ENCODE measurements at places on chromosomes 3 and 15.

GRCh38 chr15:63401714-63402497 lies 20.3 kb upstream of the CA12 start:
- DNase-seq: no peak

DNA sequence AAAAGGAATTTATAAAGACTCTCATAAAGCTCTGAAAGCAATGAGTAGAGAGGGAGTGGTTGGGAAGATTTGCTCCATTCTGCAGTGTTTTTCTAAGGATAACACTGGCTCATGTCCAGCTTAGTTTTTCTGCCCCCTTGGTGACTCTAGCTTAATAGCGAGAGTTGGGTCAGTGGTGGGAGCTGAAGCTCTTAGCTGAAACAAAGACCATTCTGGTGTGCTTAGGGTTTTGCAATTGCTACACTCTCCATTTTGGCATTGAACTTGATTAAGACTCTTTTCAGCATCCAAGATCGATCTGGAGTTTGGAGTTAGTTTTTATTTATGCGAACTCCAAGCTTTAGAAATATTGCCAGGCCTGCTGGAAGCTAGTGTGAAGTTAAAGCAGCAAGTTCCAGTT lies 98.0 kb downstream of the ATG7 start:
- no peak for DNase-seq

- DNase-seq: no peak
Measured at GRCh38 chr3:55894605-55895004, 407.5 kb upstream of the WNT5A start.

DNA sequence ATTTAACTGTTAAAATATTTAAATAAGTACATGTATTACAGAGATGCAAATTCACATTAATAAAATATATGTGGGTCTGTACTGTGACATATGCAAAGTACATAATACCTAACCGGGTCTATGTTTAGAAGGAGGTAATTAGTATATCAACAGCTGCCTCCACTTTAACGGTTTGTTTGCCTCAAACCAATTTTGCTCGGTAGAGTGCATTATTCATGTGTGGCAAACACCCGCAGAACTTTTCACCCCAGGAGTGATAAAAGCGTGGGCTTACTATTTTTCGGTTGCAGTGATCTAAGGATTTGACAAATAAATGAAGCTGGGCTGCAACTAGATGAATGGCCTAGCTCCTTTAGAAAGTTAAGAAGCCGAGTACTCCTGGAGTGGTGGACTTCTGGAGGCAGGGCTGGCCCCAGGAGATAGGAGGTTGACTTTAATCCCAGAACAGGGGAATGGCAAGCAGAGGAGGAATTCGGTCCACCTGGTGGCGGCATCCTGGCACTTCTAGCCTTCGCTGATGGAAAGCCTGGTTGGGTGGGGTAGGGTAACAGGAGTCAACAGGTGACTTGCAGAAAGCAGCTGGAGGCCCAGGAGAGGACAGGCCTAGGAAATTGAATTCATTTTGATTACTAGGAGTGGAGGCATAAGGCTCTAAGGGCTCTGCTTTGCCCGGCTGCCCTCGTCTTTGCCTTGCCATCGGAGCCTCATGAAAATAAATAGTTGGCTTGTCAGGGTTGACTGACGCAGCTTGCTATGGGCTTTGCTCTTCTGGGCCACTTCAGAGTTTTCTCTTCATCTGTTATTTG lies 2.4 kb downstream of the SLCO3A1 start:
- no peak for DNase-seq

DNA sequence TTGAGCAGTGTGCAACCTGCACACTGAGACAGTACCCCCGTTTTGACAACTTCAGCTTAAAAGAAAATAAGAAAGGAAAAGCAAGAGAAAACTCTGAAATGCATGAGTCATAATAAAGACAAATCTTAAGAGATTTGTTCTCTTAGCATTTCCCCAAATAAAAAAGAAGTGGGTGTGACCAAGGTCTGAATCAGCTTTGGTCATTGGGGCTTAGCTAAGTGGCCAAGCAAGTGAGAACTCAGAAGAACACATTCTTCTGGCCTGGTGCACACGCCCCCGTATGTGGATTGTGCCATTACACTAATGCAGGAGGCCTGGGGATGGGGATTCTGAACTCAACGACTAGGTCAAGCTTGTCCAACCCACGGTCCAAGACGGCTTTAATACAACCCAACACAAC lies 56.9 kb upstream of the PDZRN3 start:
- DNase-seq: no peak

DNA sequence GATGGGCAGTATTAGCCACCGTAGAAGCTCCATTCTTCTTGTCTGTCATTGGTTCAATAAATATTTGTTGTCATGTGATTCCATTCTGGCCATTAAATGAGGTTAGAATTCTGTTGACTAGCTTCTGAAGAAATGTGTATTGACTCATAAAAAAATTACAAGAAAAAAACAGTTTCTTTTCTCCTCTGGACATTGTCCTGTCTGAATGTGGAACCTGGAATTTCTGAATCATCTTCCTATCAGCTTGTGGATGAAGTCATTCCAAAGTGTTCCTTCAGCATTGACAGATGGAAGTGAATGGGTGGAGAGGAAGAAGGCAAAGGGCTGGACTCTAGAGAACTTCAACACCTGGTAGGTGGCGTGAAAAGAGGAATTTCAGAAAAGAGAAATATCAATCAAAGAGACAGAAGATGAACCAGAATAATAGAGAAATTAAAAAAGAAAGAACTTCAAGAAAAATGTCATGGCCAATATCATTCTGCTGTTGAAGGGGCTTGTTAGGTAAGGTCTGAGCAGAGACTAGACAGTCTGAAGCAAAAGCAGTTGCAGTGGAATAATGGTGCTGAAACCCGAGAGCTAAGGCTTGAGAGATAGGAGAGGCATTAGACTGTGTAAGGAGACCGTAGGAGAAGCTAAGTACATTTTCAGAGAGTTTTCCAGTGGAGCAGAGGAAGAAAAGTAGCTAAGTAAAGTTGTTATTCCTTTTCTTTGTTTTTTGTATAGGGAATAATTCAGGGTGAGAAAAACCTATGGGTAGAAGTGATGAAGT lies 806.6 kb downstream of the SQOR start:
- DNase-seq: no peak

- no peak for DNase-seq
Measured at GRCh38 chr15:64915518-64916227, 4.0 kb downstream of the ANKDD1A start.

DNA sequence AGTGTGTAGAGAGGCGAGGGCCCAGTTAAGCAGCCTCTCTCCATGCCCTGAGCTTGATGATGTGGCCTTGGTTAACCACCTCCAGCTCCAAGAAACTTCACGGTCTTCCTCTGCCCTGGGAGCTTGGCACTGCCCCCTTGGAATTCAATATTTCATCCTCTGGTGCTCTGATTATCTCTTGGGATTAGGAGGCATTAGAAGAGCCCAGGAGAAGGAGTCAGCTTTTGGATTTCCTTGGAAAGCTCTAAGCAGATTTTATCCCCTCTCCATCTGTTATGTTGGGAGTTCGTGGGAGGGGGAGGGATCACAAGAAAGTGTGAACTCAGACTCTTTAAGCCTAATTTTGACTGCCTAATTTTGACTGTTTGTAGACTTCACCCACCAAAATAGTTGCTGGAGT lies 132.7 kb upstream of the AGBL1 start:
- no peak for DNase-seq

DNA sequence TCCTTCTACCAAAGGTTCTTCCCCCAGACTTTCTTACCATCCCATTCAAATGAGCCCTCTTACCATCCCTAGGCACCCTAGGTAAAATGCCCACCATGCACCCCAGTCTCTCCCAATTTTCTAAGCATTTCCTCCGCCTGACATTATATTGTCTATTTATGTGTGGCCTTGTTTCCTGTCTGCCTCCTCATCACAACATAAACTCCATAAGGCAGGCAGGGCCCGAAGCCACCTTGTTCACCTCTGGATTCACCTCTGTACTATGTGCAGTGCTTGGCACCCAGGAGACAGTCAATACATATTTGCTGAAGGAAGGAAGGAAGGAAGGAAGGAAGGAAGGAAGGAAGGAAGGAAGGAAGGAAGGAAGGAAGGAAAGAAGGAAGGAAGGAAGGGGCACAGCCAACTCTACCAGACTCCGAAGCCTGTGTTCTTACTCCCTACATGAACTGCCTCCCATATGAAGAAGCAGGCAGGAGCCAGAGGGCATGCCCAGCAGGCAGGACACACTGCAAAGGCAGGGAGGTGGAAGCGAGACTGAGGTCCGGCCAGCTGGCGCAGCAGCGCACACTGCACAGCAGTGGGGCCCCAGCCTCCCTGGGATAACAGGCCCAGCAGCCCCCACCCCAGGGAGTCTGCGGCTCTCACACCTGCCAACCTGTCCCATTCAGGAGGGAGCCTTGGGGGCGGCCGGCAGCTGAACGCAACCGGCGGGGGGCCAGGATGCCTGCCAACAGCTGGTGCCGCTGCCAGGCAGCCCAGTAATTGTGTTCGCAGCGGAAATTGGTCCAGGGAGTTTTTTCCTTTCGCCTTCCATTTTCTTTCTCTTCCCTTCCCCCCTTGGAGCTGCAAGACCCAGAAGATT lies 106.0 kb upstream of the LINGO1 start:
- DNase-seq: no peak

DNA sequence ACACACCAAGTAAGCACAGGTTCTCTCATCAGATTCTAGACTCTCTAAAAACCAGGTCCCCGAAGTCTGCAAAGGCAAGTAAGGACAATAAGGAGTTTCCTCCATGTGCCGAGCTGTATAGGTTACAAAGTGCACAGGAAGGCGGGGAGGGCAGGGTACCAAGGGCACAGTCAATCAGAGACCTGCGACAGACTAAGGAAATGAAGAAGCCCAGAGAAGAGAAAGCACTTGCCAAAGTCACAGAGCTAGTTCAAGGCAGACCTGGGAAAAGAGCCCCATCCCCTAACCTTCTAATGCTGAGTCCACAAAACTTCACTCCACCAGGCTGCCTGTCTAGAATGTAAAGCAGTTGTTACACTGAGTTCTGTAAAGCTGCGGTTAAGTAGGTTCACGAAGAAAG lies 1.7 kb downstream of the SEC13 start:
- DNase-seq: no peak

GRCh38 chr3:137987723-137988122 lies 22.2 kb upstream of the CLDN18 start:
- DNase-seq: no peak

- DNase-seq: no peak
Measured at GRCh38 chr3:104856741-104857140, 510.0 kb upstream of the ALCAM start.

DNA sequence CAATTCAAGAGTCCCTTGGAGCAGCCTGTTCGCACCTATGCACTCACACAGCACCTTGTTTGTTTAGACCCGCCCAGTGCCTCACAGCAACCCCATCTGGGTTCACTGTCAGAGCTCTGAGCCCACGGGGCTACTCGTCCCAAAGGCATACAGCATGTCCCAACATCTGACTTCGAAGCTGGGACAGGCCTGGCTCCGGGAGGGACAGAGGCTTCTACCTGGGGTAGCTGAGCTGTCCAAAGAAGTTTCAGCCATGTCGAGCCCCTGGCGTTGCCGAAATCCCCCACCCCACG lies 28.6 kb upstream of the CYP11A1 start:
- DNase-seq: no peak

DNA sequence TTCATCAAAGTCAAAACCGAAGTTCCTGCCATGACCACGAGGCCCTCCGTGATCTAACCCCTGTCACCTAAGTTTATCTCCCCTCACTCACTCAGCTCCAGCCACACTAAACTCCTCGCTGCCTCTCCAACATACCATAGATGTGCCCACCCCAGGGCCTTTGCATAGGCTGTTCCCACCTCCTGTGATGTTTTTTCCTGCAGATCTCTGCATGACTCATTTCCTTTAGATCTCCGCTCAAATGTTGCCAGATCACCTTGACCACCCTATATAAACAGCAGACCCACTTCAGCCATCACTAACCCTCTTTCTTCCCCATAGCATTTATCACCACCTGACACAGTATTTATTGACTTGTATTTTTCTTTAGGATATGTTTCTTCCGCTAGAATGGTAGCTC lies 58.5 kb downstream of the HRH1 start:
- no peak for DNase-seq

DNA sequence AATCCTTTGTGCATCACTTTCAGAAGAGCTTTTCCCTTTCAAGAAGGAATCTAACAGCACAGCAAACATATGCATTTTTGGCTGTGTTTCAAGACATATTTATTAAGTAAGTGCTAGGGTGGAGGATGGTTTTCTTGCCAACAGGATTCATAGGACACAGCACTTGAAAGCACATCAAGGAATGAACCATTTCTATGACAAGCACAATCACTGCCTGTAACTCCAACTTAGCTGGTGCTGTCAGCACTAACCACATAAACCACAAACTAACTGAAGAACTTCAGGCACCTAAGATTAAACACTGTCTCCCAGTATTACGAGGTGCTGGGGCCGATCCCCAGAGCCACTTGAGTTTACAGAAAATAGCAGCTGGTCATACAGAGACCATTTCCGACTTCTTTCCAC lies 35.4 kb upstream of the SPRED1 start:
- DNase-seq: no peak

GRCh38 chr15:93066834-93067648 lies 22.0 kb downstream of the RGMA start:
- DNase-seq: no peak

GRCh38 chr3:127291611-127292010 lies 3.8 kb upstream of the PRR20G start:
- no peak for DNase-seq

- DNase-seq: no peak
Measured at GRCh38 chr3:53705774-53706173, 140.4 kb downstream of the CHDH start.

- no peak for DNase-seq
Measured at GRCh38 chr3:5428607-5429516, 241.4 kb downstream of the EDEM1 start.

DNA sequence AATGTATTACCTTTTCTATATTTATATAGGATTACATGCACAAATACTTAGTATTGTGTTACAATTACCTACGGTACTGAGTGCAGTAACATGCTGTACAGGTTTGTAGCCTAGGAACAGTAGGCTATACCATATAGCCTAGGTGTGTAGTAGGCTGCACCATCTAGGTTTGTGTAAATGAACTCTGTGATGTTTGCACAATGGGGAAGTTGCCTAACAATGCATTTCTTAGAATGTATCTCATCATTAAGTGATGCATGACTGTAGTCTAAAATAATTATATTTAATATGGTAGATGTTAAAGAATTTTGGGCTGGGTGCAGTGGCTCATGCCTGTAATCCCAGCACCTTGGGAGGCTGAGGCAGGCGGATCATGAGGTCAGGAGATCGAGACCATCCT lies 281.0 kb downstream of the KLF13 start:
- no peak for DNase-seq

- DNase-seq: no peak
Measured at GRCh38 chr3:172315401-172316091, 132.7 kb downstream of the GHSR start.

- no peak for DNase-seq
Measured at GRCh38 chr15:69871511-69872134, 226.1 kb downstream of the TLE3 start.

- no peak for DNase-seq
Measured at GRCh38 chr15:87487484-87487883, 769.1 kb downstream of the NTRK3 start.
